ENCODE measurements at places on chromosomes 16 and 17.

DNA sequence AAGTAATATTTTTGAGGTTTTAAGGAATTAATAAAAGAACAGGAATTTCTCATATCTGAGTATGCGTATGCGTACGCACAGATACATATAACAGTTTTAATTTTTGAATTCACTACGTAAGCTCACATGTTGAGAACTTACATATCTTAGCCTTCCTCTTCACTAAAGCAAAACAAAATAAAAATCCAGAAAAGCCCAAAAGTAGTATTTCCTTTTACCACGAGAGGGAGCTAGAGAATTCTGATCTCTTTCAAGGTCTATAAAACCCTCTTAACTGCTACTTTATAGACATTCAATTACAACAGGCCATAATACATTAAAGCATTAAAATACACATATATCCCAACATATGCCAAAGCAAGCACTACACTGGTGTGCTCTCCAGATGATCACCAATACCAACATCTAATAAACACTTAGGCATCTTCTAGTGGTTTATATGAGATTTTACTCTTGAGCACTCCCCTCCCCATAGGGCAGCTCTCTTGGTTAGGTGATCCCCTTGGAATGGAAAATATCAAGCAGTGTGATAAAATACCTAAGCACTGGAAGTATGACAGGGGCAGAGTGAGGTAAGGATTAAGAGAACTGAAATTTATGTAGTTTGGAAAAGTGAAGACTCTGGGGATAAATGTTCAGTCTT, 94.0 kb downstream of the SKAP1 start:
- no peak for DNase-seq

GRCh38 chr17:14123619-14124278, 54.4 kb downstream of the COX10 start:
- no peak for DNase-seq

DNA sequence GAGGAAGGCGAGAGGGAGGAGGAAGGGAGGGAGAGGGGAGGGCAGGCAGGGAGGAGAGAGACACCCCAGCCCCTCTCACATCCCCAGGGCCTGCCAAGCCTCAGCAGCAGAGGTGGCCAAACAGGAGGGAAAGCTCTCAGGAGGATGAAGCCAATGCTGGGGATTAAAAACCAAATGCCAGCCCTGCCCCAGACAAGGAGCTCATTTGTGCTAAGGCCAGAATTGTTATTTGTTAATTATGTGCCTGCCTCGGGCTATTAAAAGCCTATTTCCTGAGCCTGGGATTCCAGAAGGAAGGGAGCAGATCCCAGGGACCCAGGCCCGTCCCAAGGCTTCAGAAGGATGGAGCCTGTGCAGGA, 27.9 kb upstream of the GINS2 start:
- no peak for DNase-seq

DNA sequence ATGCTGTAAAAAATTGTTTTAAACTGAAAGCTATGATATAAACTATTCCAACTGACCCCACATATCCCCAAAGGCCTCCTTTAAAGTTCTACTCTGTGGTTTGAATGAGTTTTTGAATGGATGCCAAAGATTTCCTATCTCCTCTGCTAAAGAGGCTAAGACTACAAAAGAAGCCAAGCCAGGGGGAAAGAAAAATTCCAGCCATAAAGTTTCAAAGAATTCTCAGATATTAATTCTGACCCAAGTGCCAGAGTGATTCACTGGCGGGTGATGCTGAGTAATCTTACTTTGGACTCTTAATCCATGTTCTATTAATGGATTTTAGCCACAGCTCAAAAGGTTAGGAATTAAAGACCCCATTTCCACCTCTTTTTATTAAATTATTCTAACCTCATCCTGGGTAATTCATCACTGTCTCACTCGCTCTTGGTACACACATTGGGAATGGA, 60.7 kb downstream of the HS3ST3A1 start:
- no peak for DNase-seq

- DNase-seq = no peak
These were observed 12.0 kb upstream of the IGFBP4 start for GRCh38 chr17:40431231-40431602.

- DNase-seq = no peak
These were observed 317.2 kb upstream of the KCNJ16 start for GRCh38 chr17:69757688-69758430.

- no peak for DNase-seq
These were observed 9.4 kb downstream of the HBQ1 start for GRCh38 chr16:189604-190186.

GRCh38 chr16:31420037-31420436, 8.1 kb downstream of the COX6A2 start:
- no peak for DNase-seq

GRCh38 chr17:45976755-45977505, 22.1 kb upstream of the STH start:
- DNase-seq = no peak

GRCh38 chr17:42924891-42925290, 24.3 kb downstream of the G6PC1 start:
- DNase-seq = no peak

All from NCI-H1048 (cell line).